ENCODE measurements at places on chromosomes 2 and 18.

- no peak for DNase-seq
Observed at GRCh38 chr2:7825591-7826312, 856.1 kb upstream of the ID2 start.

DNA sequence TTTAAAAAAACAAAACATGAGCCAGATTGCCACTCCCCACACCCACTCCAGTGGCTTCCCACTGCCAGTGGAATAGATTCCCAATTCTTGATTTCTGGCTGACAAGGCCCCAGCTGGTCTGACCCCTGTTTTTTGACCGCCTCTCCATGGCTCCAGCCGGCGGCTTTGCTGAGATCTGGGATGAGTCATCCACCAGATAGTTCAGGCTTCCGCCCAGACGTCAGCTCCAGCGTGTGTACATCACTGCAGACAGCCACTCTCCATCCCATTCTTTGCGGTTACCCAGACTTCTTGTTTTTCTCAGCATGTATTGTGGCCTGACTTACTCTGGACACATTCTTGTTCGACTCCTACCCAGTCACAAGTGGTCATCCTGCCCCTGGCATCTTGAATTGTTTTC, 227.9 kb downstream of the GBX2 start:
- no peak for DNase-seq

DNA sequence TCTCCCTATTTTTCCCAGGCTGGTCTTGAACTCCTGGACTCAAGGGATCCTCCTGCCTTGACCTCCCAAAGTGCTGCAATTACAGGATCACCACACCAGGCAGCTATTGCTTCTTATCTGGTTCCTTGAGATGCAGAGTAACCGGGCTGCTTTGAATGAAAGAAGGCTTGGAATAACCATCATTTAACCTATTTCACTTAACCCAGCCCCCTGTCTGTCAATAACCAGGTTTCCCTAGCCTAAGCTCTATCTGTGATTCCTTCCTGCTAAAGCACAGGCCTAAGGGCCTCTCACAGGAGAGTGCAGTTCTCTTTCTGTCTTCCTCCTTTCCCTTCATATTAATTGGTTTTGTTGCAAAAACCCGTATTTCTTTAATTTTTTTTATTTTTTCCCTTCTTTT, 393.5 kb upstream of the RAB12 start:
- no peak for DNase-seq

DNA sequence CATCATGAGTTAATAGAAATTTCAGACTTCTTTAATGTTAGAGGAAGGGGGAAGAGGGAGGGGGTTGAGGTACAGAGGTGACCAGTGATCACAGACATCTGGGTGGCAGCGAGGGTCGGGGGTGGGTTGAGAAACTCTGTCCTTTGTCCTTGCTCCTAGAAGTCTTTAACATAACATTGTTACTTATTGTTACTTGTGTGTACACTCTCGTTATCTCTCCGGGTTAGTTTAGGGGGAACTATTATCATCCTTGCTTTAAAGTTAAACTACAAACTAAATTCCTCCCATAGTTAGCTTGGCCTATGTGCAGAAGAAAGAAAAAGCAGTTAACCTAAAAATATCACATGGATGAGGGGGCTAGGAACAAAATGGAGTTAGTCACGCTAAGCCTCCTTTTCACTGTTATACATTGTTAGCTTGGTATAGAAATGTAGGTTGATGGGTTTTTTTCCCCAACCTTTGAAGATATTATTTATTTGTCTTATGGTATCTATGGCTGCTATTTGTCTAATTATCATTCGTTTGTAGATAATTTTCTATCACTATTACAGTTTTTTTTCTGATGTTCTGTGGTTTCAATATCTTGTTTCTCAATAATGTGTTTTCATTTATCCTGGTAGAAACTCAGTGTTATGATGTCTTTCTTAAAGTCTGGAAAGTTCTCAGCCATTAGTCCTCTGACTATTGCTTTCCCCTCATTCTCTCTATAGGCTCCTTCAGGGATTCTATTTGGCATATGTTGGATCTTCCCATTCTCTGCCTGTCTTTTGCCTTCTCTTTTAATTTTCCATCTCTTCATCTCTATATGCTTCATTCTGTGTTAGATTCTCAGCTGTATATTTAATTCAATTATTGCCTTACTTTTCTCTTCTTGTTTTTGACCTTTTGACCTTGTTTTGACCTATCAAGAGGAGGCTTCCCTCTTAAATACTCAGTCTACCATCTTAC, 13.2 kb upstream of the B4GALT6 start:
- DNase-seq: no peak

GRCh38 chr2:44902217-44903137, 39.0 kb upstream of the SIX3 start:
- no peak for DNase-seq

GRCh38 chr2:3399829-3400228, 20.3 kb downstream of the TRAPPC12 start:
- no peak for DNase-seq

DNA sequence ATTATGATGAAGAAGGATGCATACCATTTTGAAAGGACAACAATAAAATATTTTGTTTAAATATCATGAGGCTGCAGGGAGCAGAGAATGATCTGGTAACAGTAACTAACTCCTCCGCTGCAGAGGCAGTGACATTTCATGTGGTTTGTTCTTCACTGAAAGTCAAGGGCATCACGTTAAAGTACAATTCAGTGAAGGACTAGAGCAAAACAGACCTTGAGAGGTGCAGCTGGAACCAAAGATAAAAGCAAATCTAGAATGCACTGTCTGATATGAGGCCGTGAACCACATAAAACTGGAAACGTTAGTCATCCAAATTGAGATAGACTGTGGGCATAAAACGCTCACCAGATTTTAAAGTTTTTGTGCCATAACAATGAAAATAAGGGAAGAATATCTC, 522.9 kb upstream of the TNP1 start:
- no peak for DNase-seq

DNA sequence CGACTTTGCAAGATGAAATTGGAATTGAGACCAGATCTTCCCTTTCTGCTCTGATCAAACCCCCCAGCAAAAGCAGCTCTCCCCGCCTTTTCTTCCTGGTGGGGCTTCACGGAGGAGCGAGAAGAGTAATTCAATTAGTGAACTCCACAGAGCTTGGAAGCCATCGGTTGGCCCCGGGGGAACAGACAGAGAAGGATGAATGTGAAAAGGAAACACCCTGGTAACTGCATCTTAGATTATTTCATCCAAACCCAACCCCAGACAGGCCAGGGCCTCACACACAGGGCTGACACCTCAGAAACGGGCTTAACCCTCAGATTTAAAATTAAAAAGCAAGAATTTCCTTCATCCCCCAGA, 18.3 kb downstream of the SMAD7 start:
- DNase-seq: no peak

DNA sequence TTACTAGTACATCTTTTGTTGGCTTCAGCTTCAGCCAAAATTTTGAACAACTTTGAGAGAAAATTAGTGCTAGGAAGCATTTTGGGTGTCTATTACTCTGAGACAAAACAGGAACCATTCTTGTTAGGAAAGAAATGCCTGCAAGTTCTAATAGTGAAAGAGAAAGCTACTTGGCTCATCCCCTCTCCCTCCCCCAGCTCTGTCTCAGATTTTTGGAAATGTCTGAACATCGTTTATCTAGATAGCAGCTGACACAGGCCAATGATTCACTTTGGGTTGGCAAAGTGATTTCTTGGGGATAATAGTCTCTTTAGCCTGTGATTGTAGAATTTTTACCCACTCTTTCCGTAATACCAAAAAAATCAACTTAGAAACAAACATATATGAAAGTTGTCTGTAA, 42.3 kb upstream of the PTPRM start:
- DNase-seq: no peak

- DNase-seq: no peak
Observed at GRCh38 chr2:165407466-165407865, 62.0 kb upstream of the CSRNP3 start.

DNA sequence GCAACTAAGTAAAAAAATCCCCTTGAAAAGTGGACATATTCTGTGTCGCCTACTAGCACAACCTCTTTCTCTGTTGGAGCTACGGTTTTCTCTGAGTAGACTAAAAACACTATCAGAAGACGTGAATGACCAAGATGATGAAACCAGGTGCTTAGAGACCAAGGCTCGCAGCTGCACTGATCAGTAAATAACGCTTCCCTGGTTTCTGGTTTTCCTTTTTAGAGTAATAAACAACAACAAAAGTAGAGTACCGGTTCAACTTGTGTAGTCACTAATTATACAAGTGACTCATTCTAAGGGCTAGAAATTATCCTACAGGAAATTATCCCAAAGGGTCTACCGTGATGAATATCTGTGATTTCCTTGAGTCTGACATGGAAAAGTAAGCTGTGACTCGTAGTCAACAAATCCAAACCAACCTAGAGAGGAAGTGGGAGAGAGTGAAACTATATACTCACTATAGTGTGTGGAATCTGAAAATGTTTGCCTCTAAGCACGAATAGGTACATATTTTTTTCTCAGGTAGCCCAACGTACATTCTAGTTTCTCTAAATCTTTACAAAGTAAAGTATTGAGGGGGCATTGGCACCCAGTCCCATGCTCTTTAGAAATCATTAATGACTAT, 17.8 kb downstream of the RASGRP3 start:
- peak; percentile 53 for DNase-seq

GRCh38 chr2:152646775-152647174, 70.5 kb downstream of the PRPF40A start:
- DNase-seq: no peak

GRCh38 chr18:44510390-44510789, 170.3 kb upstream of the SETBP1 start:
- no peak for DNase-seq

- peak; percentile 38 for DNase-seq
Observed at GRCh38 chr2:42359965-42360483, 993 bp downstream of the COX7A2L start.

- DNase-seq: no peak
Observed at GRCh38 chr2:201949181-201949926, 84.3 kb upstream of the FZD7 start.
